ENCODE measurements at places on chromosomes 11 and 22.

DNA sequence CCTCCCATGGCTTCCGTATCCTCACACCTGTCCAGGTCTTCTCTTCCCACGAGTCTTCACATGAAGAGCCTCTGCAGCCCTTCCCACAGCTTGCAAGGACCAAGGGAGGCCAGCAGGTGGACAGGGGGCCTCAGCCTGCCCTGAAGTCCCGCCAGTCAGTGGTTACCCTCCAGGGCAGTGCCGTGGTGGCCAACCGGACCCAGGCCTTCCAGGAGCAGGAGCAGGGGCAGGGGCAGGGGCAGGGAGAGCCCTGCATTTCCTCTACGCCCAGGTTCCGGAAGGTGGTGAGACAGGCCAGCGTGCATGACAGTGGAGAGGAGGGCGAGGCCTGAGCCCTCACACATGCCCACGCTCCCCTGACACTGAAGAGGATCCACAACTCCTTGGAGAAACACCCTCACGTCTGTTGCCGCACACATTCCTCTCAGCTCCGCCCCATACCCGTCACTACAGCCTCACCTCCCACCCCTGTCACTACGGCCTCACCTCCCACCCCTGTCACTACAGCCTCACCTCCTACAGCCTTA, 8.3 kb downstream of the SSH3 start:
- no peak for DNase-seq

- DNase-seq = no peak
Measured at GRCh38 chr11:13003736-13004493, 5.2 kb upstream of the RASSF10 start.

- no peak for DNase-seq
Measured at GRCh38 chr11:20910733-20911132, 241.3 kb downstream of the NELL1 start.

DNA sequence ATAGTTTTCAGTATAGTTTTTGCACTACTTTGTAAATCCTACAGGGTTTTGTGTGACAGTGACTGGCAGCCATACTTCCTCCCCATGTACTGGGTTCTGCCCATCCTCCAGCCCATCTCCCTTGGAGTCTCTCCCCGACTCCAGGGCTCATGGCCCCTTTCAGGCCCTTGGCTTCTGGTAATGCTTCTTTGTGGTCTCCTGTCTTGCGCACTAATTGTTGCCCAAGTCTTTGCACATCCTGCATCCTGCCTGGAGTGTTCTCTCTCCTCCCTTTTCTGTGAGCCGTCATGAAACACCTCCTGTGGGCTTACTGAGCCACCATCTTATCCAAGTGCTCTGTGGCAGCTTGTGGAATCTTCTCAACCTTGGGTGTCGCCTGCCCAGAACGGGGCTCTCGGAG, 11.4 kb upstream of the KCNQ1OT1 start:
- DNase-seq = no peak

DNA sequence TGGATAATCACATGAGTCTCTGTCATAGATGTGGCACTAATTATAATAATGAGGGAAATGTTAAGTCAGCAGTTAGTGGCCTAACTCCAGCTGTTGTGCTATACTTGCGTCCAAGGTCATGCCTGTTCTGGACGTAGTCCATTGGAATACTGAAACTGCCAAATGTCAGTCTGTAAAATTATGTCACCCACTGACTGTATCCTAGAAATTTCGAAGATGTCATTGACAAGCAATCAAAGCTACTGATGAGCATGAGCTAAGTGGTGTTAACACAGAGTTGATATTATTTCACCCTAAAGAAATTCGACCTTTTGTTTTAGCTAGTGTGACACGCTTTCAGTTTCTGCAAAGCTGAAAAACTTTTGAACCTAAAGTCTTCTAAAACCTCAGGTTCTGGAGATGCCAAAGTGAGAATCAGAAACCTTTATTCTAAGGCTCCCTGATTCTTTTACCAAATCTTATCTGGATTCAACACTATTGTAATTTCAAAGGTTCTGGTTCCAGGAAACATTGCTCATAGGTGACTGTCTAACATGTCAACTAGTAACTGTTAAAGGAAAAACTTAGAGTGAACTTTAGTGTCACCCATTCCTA, 14.9 kb upstream of the ME3 start:
- DNase-seq = no peak

- DNase-seq = no peak
Measured at GRCh38 chr22:46626911-46627805, 7.0 kb downstream of the GRAMD4 start.

- DNase-seq = no peak
Measured at GRCh38 chr11:96204721-96205459, 138.1 kb downstream of the MAML2 start.

- DNase-seq = no peak
Measured at GRCh38 chr11:33617672-33618350, 82.8 kb downstream of the C11orf91 start.

GRCh38 chr22:22960307-22960706, 72.7 kb downstream of the IGLL5 start:
- no peak for DNase-seq

- DNase-seq = no peak
Measured at GRCh38 chr22:20899827-20900423, 17.3 kb upstream of the CRKL start.

GRCh38 chr22:24564376-24565058, 8.7 kb downstream of the SNRPD3 start:
- no peak for DNase-seq

GRCh38 chr11:10908215-10908951, 50.5 kb upstream of the ZBED5 start:
- DNase-seq = peak; percentile 99

GRCh38 chr11:100777103-100777502, 90.0 kb downstream of the ARHGAP42 start:
- DNase-seq = no peak

GRCh38 chr22:23410411-23410810, 169.7 kb downstream of the IGLL1 start:
- DNase-seq = no peak

GRCh38 chr22:44581096-44581435, 83.0 kb upstream of the RTL6 start:
- DNase-seq = no peak

- DNase-seq = peak; percentile 65
Measured at GRCh38 chr11:45110562-45110961, 35.9 kb upstream of the PRDM11 start.

DNA sequence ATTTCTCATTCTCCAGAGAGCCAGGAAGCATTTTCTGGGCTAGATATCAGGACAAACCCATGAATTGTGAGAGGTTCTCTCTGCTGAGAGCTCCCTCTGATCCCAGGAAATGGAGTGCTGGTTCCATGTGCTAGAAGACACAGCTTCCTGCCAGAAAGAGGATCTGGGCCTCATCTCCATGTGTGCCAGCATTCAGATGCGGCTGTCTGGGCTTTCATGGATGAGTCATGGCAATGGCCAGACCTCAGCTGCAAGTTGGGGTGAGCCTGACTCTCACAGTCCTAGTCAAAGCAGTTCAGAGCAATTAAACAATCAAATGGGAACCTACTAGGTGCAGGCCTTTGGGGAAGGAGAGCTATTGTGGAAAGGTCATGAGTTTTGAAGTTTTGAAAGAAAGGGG, 82.3 kb upstream of the EED start:
- peak; percentile 92 for DNase-seq

GRCh38 chr22:50262973-50263617, 1.6 kb upstream of the MAPK12 start:
- no peak for DNase-seq

- DNase-seq = no peak
Measured at GRCh38 chr11:48031602-48032001, 51.2 kb downstream of the PTPRJ start.

DNA sequence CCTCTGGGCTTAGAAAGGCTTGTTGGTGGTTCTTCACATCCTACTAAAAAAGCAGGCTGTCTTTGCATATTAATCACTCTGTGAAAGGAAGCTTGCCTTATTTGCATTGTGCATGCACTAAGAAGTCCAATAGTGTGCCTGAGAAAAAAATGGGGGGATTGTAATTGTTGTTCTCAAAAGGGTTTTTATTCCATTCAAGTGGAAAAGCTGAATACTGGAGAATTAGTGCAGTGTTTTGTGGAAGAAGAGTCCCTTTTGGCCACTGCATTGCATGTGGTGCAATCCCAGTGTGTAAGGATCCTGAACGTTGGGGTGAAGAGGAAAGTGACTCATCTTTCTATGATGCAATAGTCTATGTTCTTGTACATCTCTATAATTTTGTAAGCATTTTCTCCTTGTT, 16.5 kb downstream of the NCAM1 start:
- DNase-seq = peak; percentile 14

Measured in EL (cell line).